Activated CD4-positive, alpha-beta T cell treated with anti-CD3 and anti-CD28 coated beads, Interleukin-2, amount 50 U/mL, for 24 hours (primary cell): ENCODE measurements at places on chromosomes 5 and 9.

GRCh38 chr5:78640662-78641474, 7.7 kb downstream of the LHFPL2 start:
- no peak for DNase-seq

GRCh38 chr9:125271081-125271480, 9.5 kb downstream of the GAPVD1 start:
- DNase-seq: no peak

- DNase-seq: no peak
These were observed 84.6 kb downstream of the DAB2IP start for GRCh38 chr9:121735793-121736770.

- no peak for DNase-seq
These were observed 175.8 kb upstream of the CHD1 start for GRCh38 chr5:99104538-99105132.

DNA sequence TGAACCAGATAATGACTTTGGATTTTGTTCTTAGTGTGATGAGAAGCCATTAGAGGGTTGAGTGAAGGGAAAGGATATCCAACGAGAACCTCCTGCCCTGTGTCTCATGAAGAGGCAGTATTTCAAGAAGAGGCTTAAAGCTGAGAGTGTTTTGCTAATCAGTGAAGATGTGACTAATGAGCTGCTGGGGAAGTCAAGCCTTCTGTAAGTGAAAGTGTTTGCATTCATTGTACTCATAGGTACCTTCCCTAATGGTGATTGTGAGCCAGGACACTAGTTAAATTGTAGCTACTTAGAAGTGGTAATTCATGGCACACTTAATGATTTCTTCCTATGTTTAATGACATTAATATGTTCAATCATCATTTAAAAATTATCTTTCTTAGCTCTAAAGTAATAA, 23.7 kb downstream of the PIP5K1B start:
- no peak for DNase-seq

GRCh38 chr9:121216271-121216805, 14.7 kb upstream of the RAB14 start:
- DNase-seq: no peak

GRCh38 chr5:139915834-139916233, 120.2 kb downstream of the PSD2 start:
- DNase-seq: no peak

DNA sequence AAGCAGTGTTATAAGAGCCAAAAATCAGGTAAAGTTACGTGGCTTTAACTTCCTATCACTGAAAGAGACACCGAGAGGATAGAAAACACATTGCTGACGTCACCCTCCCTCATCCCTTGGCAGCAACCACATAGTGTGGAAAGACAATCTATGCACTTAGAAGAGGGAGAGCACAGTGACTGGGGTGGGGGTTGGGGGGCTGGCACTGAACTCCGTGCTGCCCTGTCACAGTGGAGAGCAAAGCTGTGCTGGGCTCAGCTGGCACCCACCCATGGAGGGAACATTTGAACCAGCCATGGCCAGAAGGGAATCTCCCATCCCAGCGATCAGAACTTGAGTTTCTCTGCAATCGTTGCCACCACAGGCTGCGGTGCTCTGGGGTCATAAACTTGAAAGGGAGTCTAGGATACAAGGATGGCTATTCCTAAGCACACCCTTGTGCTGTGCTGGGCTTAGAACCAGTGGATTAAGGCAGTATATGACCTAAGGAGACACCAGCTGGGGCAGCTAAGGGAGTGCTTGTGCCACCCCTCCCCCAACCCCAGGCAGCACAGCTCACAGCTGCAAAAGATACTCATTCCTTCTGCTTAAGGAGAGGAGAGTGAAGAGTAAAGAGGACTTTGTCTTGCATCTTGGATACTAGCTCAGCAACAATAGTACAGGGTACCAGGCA, 73.4 kb downstream of the KIAA0825 start:
- DNase-seq: no peak

DNA sequence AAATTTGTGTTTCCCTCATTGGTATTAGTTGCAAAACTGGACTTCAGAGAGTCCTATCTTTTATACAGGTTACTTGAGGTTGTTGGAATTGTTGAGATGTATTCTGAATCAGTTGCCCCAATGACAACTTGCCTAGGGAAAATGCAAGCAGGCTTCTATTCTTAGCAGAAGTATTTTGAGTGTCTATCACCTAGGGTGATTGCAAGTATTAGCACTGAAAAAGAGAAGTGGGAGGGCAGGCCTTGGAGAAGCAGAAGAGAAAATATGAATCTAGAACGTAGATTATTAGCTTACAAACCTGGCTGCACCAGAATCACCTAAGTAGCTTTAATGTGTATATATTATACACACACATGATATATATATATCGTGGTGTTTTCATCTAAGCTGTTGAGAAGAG, 43.2 kb downstream of the ADAMTS12 start:
- no peak for DNase-seq

- DNase-seq: no peak
These were observed 550 bp downstream of the IFNE start for GRCh38 chr9:21481470-21482056.

DNA sequence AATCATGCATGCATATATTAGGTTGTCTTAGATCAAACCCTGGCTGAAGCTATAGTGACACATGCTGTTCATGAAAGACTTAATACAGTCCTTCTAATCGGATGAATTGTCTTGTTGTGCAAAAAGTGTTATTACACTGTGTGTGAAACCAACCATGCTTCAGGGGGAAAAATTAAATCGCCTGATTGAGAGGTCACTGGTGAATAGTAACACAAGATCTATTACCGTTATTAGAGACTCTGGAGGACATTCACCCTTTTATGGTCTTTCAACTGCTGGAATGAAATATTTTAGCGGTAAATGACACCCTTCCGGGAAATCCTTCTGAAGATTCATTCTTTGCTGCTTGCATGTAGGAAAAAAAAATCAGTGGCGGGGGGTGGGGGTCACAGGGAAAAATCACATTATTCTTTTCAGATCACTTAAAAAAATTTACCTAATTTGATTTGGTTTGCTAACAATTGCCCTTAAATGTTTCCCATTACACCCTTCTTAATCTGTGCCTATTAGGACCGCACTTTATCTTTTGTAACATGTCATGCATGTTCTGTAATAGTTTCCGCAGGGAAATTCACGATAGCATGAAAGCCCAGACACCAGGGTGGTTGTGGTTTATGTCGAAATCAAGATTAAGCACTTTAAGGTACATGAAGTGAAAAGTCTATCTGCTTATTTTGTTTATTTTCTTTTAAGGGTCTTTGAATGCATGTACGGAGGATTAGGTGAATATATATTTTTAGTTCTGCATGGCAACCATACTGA, 120.6 kb downstream of the FOCAD start:
- no peak for DNase-seq

GRCh38 chr5:11177999-11178711, 417.1 kb upstream of the DAP start:
- no peak for DNase-seq

DNA sequence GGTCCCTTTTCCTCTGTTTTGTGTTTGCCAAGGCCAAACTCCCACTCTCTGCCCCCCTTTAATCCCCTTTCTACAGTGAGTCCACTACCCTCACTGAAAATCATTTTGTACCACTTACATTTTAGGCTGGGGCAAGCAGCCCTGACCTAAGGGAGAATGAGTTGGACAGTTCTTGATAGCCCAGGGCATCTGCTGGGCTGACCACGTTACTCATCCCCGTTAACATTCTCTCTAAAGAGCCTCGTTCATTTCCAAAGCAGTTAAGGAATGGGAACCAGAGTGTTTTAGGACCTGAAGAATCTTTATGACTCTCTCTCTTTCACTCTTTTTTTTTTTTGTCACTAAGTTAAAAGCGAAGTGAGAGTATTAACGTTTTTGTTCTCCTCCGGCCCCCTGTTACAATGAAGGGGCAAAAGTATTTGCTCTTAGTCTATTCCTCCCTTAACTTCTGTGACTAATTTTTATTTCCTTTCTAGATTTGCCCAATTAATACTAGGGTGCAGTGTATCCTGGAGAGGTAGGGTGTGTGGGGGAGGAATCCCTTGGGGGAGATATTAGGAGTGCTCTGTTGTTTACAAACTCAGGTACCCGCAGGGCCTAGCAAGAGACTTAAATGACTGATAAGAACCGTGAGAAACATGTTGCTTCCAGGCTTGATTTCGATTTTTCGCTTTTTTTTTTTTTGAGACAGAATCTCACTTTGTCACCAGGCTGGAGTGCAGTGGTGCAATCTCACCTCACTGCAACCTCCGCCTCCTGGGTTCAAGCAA, 14.7 kb downstream of the GM2A start:
- no peak for DNase-seq

GRCh38 chr5:158553195-158553961, 546.3 kb downstream of the EBF1 start:
- no peak for DNase-seq

GRCh38 chr5:149203921-149204441, 62.7 kb downstream of the ABLIM3 start:
- no peak for DNase-seq

- no peak for DNase-seq
These were observed 28.9 kb upstream of the CKMT2 start for GRCh38 chr5:81204205-81204604.

DNA sequence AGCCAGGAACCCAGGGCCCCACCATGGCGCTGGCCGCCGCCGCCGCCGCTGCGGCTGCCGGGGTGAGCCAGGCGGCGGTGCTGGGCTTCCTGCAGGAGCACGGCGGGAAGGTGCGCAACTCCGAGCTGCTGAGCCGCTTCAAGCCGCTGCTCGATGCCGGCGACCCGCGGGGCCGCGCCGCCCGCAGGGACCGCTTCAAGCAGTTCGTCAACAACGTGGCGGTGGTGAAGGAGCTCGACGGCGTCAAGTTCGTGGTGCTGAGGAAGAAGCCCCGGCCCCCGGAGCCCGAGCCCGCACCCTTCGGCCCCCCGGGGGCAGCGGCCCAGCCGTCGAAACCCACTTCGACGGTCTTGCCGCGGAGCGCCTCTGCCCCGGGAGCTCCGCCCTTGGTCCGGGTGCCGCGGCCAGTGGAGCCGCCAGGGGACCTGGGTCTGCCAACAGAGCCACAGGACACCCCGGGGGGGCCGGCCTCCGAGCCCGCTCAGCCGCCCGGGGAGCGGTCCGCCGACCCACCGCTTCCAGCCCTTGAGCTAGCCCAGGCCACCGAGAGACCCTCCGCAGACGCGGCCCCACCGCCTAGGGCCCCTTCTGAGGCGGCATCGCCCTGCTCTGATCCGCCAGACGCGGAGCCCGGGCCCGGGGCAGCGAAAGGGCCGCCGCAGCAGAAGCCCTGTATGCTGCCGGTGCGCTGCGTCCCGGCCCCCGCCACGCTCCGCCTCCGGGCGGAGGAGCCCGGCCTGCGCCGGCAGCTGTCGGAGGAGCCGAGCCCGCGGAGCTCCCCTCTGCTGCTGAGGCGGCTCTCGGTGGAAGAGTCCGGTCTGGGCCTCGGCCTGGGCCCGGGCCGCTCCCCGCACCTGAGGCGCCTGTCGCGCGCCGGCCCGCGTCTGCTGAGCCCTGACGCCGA, 749 bp downstream of the SOWAHA start:
- no peak for DNase-seq

DNA sequence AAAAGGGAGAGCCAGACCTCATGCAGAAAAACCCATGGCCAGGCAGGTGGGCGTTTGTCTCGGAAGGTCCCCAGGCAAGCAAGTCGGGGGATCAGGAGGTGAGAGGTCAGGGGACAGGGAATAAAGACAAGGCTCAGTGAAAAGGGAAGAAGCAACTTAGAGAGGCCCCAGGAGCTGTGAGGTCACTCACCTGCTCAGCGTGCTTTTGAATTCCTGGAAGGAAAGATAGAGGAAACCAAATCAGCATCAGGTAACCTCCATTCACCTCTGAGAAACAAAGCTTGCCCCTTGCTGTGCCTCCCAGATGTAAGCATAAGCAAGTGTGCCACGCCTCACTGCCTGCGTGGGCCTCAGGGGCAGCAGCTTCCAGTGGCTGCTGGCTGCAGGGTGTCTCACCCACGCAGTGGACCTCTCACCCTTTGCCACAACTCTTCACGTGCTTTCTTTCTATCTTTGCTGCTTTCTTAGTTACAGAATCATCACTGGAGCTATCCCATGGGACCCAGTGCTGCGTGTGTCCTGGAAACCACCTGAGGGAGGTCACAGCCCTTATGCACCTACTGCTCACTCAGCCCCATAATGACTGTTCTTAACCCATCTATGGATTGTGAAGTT, 6.0 kb downstream of the TRIM7 start:
- no peak for DNase-seq

GRCh38 chr5:23507278-23507685, at the start of gene PRDM9:
PRDM9 (plus strand) TSS chr5:23507609; CDS start chr5:23509034, 1,425 bp downstream.
- DNase-seq: no peak

DNA sequence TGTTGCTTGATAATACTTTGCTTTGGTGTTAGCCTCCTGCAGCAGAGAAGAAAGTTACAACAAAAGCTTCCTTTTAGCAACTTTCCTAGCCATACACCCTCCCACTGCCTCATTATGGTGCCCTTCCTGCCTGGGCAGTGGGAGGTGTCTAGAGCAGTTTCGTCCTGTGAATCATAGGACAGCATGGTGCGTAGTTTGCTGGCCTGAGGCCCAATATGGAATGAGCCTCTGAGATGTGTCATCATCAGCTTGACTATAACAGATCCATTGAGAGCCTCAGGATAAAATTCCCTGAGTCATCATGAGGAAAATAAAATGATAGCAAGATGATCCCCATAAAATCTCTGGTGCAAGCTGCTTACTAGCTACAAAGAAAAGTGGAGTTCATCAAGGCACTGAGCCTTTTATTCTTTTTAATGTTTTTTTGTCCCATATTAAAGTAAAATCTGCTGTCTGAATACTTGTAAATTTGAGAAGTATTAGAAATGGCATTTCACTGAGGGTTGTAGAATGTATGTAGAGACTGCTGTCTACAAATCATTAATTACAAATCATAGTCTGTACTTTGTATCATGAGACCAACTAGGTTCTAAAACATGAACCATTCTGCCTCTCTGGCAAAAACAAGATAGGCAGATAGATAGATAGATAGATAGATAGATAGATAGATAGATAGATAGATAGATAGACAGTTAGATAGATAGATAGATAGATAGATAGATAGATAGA, 303.0 kb upstream of the PDE4D start:
- DNase-seq: no peak

- DNase-seq: no peak
These were observed 132.7 kb upstream of the LPCAT1 start for GRCh38 chr5:1656271-1656975.

DNA sequence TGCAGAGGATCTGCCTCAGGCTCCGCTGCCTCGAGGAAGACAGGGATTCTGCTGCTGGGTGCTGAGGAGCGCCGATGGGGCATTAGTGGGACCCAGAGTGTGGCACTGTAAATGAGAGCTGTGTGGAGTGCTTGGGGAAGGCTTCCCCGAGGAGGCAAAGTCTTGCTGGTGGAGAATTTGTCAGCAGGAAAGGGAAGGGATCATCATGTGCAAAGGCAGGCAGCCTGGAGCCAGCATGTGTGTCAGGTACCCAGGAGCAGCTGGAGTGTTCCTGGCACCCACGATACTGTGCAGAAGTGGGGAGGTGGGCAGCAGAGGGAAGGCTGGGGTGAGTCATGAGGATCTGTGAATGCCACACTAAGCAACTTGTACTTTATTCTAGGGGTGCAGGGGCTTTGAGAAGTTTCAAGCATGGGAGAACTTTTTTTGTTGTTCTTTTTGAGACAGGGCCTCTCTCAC, 12.3 kb downstream of the B4GALT7 start:
- DNase-seq: no peak
